ENCODE measurements at places on chromosomes 7 and 10.

DNA sequence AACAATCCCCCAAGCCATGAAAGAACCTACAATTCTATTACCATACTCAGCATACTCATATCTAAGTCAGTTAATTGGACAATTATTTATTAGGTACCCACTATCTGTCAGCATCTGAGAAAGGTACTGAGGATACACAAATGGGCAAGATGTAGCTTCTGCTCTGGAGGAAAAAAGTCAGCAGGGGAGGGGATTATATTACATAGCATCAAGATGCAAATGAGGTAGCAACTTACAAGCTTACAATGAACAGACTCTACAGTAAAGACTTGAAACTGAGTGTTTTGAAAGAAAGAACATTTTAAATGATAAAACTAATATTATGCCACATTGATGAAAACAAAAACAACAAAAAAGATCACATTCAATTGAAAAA, 10.8 kb upstream of the CUBN start:
- DNase-seq = no peak

- no peak for DNase-seq
Observed at GRCh38 chr7:155223503-155223902, 74.2 kb upstream of the INSIG1 start.

DNA sequence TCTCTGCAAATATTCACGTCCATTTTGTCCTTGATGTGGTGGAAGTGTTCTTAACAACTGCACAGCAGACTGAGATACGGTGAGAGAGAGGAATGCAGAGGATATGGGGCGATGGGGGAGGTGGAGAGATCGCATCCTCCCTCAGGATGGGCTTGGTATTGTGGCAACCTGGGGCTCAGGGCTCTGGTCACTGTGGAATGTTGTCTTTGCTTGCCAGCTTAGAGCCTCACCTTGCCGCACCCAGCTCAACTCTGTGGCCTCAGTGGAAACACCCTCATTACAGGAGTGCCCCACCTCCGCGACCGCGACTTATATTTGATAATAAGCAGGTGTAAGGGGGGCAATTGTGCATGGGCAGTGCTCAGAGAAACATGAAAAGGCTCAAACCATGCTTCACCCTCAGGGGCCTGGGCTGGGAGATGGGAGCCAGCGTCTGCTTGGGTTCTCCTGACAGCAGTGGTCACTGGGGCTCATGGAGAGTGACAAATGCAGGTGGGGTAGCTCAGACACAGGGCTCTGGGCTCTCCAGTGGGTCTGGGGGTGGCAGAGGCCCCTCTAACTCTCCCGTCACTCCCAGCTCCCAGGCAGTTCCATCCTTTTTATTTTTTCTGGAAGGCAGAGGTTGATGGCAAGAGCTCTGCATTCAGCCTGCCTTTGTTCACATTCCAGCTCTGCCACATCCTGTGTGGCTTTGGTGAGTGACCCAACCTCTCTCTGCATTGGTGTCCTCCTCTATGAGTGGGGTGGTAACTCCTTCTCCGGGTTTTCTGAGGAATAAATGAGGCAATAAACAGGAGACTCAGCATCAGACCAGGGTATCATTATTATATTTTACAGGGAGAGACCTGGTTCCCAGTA, 43.1 kb upstream of the EMX2 start:
- no peak for DNase-seq

- no peak for DNase-seq
Observed at GRCh38 chr10:120422457-120422856, 34.6 kb upstream of the PLPP4 start.

DNA sequence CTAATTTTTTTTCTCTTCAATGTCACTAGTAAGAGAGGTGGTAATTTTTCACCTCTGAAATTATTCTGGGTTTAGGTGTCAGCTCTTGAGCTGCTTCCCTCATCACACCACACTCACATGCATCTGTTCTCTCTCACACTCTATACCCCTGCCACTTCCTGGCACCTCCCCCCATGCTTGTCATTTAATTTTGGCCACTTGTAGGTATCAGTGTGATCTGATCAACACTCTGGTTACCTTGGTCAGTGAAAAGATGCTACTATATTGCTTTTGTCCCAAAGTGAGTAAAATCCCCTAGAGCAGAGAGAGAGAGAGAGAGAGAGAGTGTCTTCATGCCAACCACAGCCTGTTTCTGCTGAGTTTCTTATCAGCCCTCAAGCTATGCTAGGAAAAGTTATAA, 42.5 kb downstream of the STK17A start:
- peak; percentile 6 for DNase-seq

GRCh38 chr7:71349682-71350481, 217.9 kb downstream of the GALNT17 start:
- no peak for DNase-seq

- DNase-seq = no peak
Observed at GRCh38 chr10:75506930-75507329, 75.5 kb downstream of the LRMDA start.

DNA sequence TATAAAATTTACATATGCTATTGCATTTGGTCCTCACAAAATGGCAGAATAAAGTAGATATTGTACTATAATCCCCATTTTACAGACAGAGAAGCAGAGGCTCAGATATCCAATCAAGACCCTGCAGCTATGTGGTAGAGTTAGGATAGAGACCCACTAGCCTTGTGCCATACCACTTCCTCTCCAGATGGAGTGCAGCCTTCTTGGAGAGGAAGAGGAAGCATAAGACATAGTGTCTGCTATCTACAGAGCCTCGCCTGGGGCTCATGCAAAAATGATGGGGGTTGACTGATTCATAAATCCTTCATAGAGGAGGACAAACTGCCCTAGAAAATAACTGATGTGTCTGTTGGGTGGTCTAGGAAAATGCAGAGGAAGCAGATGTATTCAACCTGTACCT, 447.3 kb downstream of the KCNMA1 start:
- DNase-seq = no peak

GRCh38 chr7:116630357-116630756, 41.6 kb upstream of the MET start:
- no peak for DNase-seq

GRCh38 chr10:48449501-48450232, 143.2 kb downstream of the MAPK8 start:
- no peak for DNase-seq

DNA sequence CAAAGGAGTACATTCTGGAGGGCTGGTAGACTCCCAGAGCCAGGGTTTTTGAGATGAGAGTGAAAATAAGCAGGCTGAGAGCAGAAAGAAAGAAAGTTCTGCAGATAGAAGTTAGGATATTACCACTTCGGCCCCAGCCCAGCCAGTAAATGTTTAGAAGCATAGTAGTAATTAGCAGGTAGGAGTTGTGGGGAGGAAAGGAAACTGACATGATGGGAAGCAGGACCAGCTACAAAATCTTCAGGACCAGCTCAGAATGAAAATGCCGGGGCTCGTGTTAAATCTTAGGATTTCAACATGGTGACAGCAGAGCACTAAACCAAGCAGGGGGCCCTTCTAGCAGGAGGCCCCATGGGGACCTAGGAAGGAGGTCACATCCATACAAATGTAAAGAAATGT, 28.7 kb downstream of the PRSS2 start:
- DNase-seq = no peak

DNA sequence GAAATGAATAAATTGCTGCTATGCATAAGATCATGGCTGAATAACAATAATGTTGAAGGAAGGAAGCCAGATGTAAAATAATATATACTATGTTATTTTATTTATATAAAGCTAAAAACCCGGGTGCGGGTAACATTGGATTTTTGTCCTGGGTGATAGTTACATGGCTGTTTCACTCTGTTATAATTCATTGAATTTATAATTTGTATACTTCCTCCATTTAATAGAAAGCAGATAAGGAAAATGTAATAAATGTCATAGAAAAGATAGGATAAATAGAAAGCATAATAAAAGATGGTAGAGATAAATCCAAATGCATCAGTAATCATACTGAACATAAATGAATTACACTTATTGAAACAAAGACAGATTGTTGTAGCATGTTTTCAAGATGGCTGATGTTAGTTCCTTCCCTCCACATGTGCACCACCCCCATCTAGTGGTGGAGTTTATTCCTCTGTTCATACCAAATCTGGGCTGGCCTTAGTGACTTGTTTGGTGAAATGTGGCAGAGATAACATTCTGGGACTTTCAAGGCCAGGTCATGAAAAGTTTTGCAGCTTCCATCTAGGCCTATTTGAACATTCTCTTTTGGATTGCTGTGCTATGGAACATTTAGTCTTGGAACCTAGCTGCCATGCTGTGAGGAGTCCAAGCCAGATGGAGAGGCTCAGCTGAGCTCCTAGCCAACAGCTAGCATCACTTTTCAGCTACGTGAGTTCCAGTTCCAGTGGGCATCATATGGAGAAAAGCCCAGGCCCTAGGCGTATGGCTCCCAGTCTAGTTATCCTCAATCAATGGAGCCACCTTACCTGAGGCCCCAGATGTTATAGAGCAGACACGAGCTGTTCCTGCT, 46.9 kb downstream of the AHCYL2 start:
- no peak for DNase-seq

GRCh38 chr7:74056096-74056915, 27.3 kb upstream of the LIMK1 start:
- DNase-seq = no peak

GRCh38 chr7:150850273-150850672, 2.0 kb upstream of the AOC1 start:
- no peak for DNase-seq

DNA sequence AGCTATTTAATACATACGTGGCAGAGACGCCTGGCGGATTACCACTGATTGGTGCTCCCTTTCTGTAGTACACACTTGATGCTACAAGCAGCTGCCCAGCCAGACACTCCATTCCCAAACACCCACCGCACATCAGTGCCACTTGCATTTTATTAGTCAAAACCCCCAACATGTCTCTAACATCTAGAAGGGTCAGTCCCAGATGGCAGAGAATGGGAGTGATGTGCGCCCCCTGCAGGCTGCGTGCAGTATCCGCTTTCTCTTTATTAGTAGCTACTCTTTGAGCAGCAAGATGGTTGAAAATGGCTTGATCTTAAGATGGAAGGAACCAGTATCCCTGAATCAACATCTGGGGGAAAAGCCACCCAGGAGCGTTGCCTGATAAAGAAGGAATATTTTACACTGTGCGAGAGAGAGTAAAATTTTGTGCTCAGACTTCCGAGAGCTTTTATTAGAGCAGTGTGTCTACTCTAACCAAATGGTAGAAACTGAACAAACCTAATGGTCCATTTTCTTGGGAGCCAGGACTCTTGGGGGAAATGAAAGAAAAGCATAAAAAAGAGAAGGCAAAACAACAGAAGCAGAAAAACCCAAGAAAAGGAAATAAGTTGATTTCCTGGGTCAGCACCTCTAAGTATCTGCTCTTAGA, 78.3 kb downstream of the ST8SIA6 start:
- DNase-seq = no peak

Measured in NCI-H524 treated with DMSO at 0.1 percent for 48 hours (cell line).